AG10803 (cell line): ENCODE measurements at places on chromosomes 6 and 20.

GRCh38 chr20:33526769-33527168 lies 36.9 kb downstream of the CBFA2T2 start:
- DNase-seq, result no peak

GRCh38 chr6:170006900-170007467 lies 255.6 kb downstream of the ERMARD start:
- no peak for DNase-seq

DNA sequence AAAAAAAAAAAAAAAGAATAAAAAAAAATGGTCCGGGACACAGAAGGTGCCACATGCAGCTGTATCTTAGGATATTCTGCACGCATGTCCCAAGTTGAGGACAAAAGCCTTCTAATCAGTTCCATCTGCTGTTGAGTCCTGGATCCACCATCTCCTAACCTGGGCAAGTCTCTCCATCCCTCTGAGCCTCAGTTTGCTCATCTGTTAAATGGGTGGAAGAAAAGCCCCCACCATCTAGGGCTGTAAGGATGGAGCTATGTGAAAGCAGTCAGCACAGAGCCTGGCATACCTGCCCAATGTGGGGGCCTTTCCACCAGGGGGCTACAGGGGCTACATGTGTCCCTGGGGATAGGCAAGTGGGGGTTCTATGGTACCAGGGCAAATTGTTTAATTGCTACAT lies 208.4 kb downstream of the ZMYND8 start:
- no peak for DNase-seq

- peak; percentile 93 for DNase-seq
These were observed at the start of gene TENT5A for GRCh38 chr6:81752084-81752920. Gene TENT5A, minus strand, starts transcription at chr6:81752681. Its CDS starts 540 bp downstream, at chr6:81752141.

GRCh38 chr6:39444479-39445019 lies 122.0 kb upstream of the KCNK16 start:
- DNase-seq, result no peak

- no peak for DNase-seq
These were observed 32.5 kb downstream of the BFSP1 start for GRCh38 chr20:17498641-17499040.

DNA sequence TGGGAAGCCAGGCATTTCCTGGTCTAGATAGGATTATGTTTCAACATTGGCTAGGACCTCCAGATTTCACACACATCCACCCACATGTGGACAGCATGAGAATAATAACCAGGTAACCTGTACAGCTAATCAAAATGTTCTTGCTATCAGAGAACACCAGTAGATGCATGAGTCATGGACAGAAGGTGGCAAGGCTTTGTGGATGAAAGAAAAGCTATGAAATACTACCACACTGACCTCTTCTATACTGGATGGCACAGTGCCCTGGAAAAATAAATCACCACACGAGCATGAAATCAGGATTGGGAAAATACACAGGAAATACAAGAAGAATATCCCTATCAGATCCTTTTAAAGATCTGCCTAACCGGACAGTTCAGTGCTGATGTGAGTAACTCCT lies 113.0 kb downstream of the GMDS start:
- DNase-seq, result no peak

GRCh38 chr6:91539456-91539855 lies 952.6 kb upstream of the MAP3K7 start:
- no peak for DNase-seq

DNA sequence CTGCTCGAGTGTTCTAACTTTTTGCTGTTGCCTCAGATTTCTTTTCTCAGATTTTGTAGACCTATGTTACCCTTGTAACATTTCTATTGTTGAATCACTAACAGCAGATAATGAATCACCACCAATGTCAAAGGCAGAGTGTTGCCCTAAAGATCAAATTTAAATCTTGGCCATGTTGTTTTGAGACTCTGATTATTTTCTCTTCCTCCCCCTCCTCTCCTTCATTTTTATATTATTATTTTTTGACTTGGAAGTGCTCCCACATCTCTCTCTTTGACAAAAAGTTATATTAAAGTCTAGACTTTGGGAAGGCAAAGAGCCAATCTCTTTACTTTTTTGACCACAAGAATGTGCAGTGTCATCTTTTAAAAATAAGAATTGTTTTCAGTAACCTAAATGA lies 422.7 kb downstream of the NKAIN2 start:
- DNase-seq, result no peak

DNA sequence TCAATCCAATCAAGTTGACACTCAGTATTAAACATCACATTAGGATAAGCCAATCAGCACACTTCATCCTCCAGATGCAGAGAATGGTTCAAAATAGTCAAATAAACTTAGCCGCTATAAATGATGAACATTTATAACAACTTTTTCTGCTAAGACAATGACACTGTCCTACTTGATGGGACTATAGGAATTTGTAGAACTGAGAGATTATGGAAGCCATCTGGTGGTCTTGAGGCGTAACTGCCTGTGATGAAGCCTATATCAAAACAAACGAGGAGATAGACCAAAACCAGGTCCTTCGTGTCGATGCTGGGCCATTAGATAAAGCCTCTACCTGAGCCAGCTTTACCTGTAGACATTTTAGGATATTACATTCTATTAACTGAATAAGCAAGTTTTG lies 631.1 kb downstream of the COL12A1 start:
- DNase-seq, result peak; percentile 24

DNA sequence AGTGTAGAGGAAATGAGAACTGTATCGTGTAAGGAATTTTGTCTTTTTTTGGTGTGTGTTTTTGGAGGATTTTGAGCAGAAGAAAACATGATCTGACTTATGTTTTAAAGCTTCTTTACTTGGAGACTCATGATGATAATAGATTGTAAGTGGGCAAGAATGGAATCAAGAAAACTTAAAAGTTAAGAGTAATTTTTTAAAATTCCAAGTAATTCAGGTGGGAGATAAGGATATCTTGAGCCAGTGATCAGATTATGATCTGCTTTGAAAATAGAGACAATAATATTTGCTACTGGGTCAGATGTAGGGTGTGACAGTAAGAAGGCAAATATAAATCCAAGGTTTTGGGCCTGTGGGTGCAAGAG lies 734 bp downstream of the ZSCAN26 start:
- no peak for DNase-seq

DNA sequence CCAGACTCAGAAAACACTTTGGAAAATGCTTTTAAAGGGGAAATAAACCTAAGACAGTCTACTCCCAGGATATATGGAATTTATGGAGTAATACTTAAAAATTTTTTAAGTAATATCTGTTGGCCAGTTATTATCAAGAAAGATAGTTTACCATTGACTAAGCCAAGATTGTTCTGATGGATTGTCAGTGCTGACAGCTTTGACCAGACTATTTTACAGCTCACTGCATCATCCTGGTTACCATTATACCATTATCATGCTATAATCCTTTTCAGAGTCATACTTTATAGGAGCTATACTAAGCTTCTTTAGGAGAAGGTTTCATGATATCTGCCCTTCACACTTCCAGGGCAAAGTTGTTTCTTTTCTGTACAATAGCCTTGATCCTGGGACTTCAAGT lies 16.5 kb downstream of the GTF2H5 start:
- DNase-seq, result peak; percentile 37

DNA sequence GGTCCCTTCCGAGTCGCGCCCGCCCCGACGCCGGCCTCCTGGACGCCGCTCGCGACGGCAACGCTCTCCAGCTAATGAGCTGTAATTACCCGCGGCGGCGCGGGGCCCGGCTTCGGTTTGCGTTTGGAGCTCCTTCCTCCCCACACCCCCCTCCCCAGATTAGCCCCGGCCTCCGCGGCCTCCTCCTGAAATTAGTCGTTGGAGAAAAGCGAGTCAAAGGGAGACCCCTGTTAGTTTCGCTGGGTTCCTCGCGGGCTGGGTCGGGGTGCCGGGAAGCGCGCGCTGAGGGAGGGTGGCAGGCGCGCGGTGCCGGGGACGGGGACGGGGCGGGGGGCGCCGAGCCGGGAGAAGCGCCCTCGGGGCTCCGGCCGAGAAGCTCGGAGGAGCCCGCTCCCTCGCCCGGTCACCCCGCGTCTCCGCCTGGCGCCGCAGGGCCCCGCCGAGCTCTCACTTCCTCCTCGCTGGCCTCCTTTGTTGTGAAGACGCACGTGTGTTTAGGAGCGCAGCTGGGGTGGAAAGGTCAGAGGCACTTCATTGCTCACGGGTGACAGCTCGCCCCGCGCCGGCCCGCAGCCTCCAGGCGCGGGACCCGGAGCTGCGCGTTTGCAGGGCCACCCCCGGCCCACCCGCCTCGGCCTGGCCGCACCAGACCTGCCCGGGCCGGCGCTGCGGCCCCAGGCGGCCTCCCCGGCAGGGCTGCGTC lies 4.9 kb downstream of the FOXC1 start:
- DNase-seq, result no peak

GRCh38 chr6:4491501-4492260 lies 284.5 kb upstream of the CDYL start:
- no peak for DNase-seq

- DNase-seq, result no peak
These were observed 27.2 kb upstream of the ENPP1 start for GRCh38 chr6:131780600-131780999.

DNA sequence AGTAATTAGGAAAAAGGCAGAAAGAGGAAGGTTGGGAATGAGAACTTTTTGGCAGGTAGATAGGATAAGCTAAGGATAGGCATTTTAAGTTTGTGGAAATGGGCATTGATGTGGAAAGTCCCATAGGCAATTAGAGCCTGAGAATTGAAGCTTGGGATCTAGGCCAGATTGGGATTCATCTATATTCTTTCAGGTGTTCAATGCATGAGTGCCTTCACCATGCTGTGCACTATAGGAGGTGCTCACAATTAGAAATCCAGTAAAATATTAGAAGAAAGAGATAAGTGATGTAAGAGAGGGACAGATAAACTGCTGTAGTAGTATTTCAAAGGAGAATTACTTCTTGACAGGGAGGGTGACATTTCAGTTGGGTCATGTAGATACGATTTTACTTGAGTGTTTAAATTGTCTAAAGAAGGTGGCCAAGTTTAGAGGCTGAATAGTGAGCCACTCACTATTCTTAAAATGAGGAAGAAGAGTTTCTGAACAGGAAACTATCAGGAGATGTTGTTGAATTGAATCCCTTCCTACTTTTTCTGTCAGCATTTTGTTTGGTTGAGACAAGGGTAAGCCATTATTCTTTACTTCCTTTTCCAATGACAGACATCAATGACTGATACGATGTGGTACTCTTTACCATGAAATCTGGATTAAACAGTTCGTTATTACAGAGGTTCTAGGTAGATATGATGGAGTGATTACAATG lies 31.0 kb upstream of the CTAGE9 start:
- no peak for DNase-seq

- no peak for DNase-seq
These were observed 52.2 kb upstream of the SLC22A1 start for GRCh38 chr6:160069459-160069858.

GRCh38 chr6:13334953-13335352 lies 6.6 kb upstream of the TBC1D7 start:
- no peak for DNase-seq

DNA sequence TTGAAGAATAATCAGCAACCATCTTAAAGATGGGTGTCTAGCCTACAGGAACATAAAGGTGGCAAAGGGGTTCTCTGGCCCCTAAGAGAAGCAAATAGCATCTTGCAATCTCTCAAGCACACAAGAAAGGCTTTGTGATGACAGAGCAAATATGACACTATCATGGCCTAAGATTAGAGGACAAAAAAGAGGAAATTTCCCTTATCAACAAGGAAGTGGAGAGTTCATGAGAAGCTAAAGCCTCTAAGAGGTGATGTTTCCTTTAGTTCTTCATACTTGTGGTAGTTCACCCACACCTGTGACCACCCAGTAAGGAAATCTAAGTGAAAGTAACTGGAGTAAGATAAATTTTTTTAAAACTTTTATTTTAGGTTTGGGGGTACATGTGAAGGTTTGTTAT lies 88.4 kb downstream of the OLIG3 start:
- no peak for DNase-seq

DNA sequence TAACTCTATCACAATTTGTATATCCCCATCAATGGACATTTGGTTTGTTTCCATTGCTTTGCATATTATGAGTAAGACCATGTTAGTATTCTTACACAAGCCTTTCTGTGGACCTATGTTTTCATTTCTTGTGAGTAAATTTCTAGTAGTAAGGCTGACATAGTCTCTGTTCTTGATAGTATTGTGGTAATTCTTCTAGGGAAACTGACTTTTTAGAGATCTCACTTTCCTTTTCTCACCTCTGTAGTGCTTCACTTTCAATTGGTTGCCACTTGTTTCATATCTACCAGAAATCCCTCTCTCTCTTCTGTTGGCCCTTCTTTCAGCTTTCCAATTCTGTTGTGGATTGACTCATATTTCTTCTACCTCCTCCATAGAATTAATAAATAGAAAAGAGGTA lies 8.5 kb downstream of the ISM1 start:
- no peak for DNase-seq

DNA sequence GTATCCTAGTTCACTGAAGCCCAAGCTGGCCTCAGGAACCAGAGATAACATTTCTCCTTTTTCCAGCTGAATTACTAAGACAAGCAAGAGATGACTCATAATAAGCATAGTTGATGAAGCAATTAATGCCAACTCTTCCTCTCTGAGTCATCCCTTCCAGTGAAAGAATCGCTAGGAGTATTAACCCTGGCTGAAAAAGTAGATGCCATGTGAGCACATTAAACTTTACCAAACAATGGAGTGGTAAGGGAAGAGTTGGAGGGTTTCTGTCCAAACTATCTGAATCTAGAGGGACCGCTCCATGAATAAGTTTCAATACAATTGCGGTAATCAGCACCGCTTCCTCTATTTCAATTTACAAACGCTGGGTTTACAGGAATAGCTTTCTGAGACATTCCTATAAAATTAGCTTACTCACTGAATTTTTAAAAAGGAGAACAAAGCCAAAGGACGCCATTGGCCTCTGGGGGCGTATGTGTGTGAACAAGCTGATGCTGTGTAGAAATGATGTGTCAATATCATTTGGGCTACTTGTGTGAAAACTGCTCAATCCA lies 48.3 kb downstream of the ATXN1 start:
- peak; percentile 93 for DNase-seq

GRCh38 chr6:122347280-122347679 lies 52.2 kb upstream of the HSF2 start:
- DNase-seq, result peak; percentile 63

DNA sequence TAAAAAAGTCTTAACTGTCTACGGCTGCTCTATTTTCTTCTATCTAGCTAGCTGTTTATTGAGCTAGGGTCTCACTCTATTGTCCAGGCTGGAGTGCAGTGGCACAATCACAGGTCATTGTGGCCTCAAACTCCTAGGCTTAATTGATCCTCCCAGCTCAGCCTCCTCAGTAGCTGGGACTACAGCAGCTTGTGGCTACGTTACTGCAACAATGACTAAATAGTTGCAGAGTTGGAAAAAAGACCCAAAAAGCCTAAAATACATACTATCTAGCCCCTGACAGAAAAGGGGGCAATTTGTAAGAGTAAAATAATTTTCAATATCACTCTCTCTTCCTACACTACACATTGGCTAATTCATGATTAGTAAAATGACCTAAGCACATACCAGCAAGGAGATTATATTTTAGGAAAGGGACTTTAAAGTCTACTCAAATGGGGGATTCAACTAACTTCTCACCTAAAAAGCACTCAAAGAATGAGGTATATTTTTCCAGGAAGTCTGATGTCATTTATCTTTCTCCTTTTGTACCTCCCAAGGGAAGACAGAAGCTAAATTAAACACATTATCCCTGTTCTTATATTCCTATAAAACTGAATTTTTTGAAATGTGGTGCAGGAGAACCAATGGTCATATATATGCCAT lies 82.8 kb downstream of the ZMYND8 start:
- DNase-seq, result no peak
